ENCODE measurements at places on chromosomes 2 and 18.

DNA sequence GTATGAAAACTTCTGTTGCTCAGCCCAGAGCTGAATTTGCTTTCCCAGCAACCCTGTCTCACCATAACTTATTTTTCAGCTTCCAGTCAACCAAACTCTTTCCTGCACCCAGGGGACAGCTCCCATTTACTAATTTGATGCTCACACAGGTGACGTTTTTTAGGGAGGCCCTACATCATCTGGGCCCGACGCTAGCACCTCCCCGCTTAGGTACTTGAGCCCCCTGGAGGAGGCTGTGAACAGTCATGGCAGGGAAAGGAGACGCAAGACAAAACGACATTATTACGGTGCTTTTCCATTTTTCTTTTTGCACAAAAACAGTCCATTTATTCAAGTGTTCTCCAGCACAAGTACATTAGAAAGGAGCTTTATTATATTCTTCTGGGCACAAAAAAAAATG lies 59.2 kb upstream of the POMC start:
- no peak for DNase-seq

DNA sequence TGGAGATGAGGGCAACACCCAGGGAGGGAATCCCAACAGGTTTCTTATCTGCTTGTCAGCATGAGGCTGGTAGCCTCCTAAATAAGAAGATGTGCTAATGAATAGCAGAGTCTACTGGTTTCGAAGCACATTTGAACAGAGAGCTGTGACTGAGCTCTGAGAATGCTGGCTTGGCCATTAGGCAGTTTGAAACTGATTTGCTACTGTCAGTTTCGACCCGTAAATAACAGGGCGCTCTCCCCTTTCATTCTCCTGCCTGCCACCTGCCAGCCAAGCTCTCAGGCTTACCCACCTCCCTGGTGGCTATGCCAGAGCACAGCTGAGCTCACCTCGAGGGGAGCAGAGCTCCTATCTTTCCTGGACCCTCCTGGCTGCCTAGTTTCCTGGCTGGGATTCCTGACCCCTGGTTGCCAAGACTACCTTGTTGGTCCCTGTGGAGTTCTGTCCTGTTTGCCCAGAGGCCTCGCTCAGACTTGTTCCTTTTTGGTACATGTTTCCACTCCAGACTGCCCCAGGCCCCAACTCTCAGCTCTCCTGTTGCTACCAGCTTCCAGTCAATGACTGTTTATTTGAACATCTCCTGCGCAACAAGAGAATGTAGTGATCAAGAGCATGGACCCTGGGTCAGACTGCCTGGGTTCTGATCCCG lies 102.3 kb upstream of the ALPP start:
- DNase-seq, result no peak

GRCh38 chr2:144154205-144154604 lies 365.7 kb downstream of the ZEB2 start:
- no peak for DNase-seq

- no peak for DNase-seq
Measured at GRCh38 chr18:73549236-73549635, 598.4 kb downstream of the FBXO15 start.

DNA sequence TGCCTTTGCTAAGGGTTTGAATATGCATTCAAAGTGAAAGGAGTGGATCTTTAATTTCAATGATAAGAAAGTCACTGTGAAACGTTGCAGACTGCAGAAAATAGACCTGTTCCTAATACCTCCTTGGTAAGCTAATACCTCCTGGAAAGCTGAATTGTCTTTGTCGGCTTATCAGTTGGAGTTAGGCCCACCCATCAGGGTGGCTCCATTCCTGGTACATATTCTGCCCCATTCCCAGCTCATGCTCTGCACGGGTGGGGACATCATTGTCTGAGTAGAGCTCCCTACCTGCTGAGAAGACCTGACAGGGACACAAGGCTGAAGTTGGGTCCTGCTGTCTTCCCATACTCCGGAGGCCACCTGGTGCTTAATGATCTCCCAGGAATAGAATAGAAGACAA lies 203.3 kb downstream of the EN1 start:
- no peak for DNase-seq
